ENCODE measurements at places on chromosomes 13 and 19. TPM values are rescaled to one million over a fixed set of nuclear protein-coding genes. Genes with fewer than 3 reads are reported as not detected.

The BRCA2 gene
- 4.6 TPM for total RNA-seq

The ZNF723 gene
- not detected for total RNA-seq

The ZNF132 gene
- total RNA-seq = 13.2 TPM

The PSG2 gene
- not detected for total RNA-seq

The ZNF135 gene
- total RNA-seq = 25.1 TPM

All from camera-type eye (tissue), 1 donor.